Left kidney (tissue), 8 donors: ENCODE measurements at places on chromosomes 5 and 9.

DNA sequence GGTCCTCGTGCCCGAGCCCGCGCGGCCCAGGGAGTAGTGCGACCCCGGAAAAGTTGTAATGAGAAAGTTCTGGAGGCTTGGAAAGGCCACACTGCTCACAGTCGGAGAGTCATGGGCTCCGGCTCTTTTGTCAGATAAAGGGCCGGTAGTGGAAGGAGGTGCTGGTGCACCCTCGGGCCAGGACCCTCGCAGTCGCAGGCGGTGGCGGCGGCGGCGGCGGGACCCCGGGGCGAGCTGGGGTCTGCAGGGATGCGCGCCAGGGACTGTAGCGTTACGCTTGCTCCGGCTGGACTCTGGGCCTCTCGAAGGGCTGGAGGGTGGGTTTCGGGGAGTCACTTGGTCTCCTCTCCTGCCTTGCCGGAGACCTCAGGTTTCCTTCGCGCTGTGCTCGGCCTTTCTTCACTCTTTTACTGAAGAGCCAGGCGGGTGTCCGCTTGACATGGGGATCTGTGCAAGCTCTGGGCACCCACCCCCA, 1.5 kb downstream of the RORB start:
- no peak for DNase-seq

DNA sequence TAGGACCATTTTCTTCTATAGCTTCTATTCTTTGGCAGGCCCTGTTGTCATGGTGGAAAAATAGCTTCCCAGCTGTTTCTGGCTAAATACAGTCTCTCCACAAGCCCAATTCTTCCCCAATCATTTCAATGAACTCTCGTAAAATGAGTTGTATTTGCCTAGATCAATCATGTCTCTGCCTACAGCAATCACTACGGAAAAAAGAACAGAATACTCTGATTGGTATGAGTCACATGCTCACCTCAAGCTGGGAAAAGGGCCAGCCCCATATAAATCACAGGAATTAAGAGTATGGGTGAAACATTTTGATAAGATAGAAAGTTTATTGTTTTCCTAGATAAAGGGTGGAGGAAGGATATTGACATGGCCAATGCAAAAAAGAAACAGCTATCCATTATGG, 711.4 kb downstream of the EFNA5 start:
- no peak for DNase-seq

DNA sequence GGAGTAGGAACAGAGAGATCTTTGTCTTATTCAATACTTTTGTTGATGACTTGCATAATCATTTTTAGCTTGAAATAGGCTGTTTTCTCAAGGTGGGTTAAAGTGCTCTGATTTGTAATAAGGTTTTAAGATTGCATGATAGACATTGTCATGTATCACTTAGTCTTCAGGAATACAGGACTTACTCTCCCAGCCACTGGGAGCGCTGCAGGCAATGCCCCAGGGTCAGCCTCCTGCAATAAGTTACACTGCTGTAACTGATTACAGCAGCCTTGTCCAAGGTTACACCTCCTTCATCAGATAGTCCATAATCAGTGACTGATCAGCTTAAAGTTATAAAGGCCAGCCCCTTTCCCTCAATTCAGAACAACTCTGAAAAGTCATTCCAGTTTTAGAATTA, 218.6 kb downstream of the ESM1 start:
- no peak for DNase-seq

- peak; percentile 13 for DNase-seq
Observed at GRCh38 chr5:59506285-59506877, 387.1 kb downstream of the PDE4D start.

DNA sequence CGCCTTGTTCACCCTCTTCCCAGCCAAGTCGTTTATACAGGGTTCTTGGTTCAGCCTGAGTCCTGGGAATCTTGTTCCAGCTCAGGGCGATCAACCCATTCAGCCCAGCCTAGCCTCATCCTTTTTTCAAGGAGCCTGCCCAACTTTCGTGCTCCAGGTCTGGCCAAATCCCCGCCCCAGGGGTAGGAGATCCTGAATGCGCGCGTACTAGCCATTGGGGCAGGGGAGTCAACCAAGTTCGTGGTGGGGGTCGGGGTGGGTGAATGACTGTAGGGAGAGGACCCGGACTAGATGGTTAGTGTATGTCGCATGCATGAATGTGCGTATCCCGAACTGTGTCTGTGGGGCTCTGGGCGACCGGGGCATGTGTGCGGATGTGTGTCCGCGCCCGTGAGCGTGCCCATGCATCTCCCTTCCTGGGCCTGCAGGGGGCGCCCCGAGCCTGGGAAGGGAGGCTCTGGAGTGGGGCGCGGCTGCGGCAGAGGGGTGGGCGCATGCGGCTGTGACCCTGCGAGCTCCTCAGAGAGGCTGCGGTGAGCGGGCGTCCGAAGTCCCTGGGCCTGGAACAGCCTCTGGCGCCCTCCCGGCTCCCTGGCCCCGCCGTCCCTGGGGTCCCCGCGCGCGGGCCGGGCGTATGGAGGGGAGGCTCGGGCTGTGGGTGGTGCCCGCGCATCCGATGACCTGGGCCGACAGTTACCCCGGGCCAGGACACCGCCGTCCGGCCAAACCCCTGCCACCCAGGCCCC, 8.7 kb downstream of the CCL21 start:
- peak; percentile 71 for DNase-seq

GRCh38 chr5:173228639-173229381, 6.2 kb downstream of the NKX2-5 start:
- DNase-seq: no peak
